Upper lobe of right lung (tissue), 1 donor: ENCODE measurements at places on chromosomes 1 and 21. TPM values are rescaled to one million over a fixed set of nuclear protein-coding genes. Genes with fewer than 3 reads are reported as not detected.

DNA sequence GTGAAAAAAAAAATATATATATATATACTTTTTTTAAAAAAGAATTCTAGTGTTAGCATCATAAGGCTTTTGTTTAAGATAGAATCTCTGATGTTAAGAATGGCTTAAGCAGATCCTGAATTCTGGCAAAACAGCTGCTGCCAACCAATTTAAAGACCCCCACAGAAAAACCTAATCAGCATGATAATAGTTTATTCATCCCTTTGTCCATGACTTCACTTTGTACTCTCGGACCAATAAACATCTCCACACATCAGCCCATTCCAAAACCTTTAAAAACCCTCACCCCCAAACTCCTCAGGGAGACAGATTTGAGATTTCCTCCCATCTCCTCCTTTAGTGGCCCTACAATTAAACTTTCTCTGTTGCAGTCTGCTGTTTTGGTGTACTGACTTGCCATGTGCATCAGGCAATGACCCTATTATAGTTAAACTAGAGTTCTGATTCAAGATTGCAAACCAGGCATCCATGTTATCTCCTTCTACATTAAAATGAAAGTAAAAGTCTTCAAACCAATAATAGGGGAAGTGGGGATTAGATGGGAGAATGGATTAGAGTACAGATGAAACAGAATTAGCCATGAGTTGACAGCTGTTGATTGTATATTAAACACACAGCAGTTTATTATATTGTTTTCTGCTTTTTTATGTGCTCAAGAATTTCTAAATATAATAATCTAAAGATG lies 9.8 kb upstream of the PHTF1 start:
- peaks cover 32% of the 10 kb centered on the region for H3K36me3 ChIP-seq
- no peaks in the 10 kb centered on the region for H3K27me3 ChIP-seq
- H3K27ac ChIP-seq: no peak overlapping the region

GRCh38 chr1:224252479-224252878 lies 69.4 kb downstream of the DEGS1 start:
- no peak overlapping the region for H3K4me3 ChIP-seq
- DNase-seq: no peak
- H3K36me3 ChIP-seq: peaks cover 29% of the 10 kb centered on the region

The VAV3 gene
- 8.5 TPM for total RNA-seq

The PRRX1 gene
- 25.9 TPM for total RNA-seq

GRCh38 chr1:2643414-2644077 lies 10.7 kb upstream of the MMEL1 start:
- H3K27me3 ChIP-seq: no peaks in the 10 kb centered on the region
- no peak overlapping the region for H3K27ac ChIP-seq
- peak overlapping the region; percentile 99 for H3K4me3 ChIP-seq
- DNase-seq: peak; percentile 62
- H3K4me1 ChIP-seq: peaks cover 11% of the 10 kb centered on the region
- H3K36me3 ChIP-seq: no peaks in the 10 kb centered on the region

GRCh38 chr1:246184503-246184902 lies 322.6 kb downstream of the SMYD3 start:
- no peaks in the 10 kb centered on the region for H3K27me3 ChIP-seq
- H3K4me1 ChIP-seq: no peaks in the 10 kb centered on the region

- no peaks in the 10 kb centered on the region for H3K27me3 ChIP-seq
- DNase-seq: no peak
- no peak overlapping the region for H3K4me3 ChIP-seq
- H3K27ac ChIP-seq: peak overlapping the region; percentile 69
These were observed 27.7 kb upstream of the FMO1 start for GRCh38 chr1:171220581-171221054.

The PAQR6 gene
- 1.9 TPM for total RNA-seq
